Spinal cord (tissue), 10 donors: ENCODE measurements at places on chromosomes 6 and 20. TPM values are rescaled to one million over a fixed set of nuclear protein-coding genes. Genes with fewer than 3 reads are reported as not detected.

Gene TOX2
- total RNA-seq, result 1.2 TPM

Gene FNDC11
- total RNA-seq, result 1.0 TPM

- peak; percentile 29 for DNase-seq
Measured at GRCh38 chr6:18100296-18100695, 22.2 kb downstream of the NHLRC1 start.

GRCh38 chr6:13001927-13002326 is 285.4 kb downstream of the PHACTR1 start:
- DNase-seq, result no peak

DNA sequence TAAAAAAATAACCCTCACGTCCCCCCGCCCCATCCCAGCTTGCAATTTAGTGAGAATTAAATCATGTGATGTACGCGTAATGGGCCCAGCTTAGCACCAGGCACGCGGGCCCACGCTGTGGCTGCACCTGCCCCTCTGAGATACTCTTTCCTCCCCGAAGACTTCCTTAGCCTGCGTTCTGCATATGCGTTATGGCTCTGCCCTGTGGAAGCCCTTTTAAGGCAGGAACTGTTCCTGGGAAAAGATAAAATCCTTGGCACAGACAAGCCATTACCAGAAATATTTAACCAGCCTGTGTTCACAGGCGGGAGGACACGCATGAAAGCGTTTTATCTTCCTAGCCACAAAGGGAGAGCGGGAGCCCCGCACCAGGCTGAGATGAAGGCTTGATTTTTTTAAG is 311.0 kb downstream of the LRFN2 start:
- DNase-seq, result peak; percentile 14

DNA sequence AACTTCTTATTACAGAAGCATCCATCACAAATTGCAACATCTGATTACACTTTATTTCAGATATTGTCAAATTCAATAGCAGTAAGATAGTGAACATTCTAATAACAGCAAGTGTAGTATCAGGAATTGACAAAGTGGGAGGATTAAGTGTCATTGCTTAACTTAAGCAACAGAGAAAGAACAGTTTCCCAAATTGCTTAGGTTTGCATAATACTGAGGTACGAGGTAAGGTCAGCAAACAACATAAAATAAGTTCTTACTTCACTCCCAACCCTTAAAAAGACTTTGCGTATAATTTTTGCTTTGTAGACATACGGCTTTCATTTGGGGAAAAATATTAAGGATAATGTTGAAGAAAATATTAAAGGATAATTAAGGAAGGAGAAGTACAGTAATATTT is 163.0 kb downstream of the RIMS1 start:
- no peak for DNase-seq

DNA sequence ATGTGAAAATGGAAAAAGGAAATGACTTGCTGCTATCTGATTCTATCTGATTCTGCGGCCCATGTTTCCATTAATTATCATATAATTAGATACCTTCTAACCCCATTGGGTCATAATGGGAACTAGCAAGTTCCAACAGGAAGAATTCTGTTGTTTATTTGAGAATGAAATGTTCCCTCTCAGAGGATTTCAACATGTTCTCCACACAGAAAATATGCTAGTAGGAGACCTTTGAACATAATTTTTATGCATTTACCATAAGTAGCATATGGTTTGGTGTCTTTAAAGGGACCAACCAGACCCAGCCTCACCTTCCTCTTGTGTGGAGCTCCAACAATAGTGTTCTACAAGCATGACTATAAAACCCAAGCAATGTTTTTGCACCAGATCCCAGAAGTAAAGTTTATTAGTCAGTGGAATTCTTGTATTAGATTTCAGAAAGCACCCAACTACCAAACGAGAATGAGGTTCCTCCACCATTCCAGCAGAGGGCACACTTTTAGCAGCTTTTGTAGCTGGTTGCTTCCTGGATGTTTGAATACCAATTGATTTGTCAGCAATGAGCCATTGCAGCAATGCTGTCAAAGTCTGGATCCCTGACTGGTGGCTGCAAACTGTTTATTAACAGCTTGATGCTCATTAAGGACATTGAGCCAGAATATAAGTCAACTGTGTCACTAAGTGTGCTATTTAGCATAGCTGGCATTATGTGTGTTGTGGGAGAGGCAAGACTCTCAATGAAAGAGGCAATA is 143.6 kb upstream of the GJE1 start:
- no peak for DNase-seq

DNA sequence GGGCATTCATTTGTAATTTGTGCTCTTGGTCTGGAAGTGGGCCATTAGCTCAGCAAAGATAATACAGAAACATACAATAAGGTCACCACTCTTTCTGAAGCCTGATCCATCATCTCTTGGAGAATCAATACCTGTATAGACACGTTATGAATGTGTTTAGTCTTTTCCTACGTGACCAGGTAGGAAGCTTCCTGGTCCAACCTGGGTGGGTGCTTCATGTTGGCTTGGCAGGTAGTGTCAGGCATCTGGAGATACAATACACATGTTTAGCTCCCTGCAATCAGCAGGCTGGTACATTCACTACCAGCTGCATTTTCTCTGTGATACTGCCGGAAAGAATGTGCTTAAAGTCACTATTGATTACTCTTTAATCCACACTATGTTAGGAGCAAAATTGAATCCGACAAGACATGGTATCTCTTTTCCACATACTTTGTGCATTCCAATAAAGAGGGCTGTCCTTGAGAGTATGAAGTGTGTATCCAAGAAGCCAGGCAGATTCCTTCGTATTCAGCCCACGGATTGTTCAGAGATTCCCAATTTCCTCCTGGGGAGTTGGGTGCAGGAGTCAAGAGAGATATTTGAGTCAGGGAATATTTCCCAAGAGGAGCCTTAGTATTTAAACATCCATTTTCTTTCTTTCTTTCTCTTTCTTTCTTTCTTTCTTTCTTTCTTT is 49.9 kb upstream of the RANBP9 start:
- no peak for DNase-seq

DNA sequence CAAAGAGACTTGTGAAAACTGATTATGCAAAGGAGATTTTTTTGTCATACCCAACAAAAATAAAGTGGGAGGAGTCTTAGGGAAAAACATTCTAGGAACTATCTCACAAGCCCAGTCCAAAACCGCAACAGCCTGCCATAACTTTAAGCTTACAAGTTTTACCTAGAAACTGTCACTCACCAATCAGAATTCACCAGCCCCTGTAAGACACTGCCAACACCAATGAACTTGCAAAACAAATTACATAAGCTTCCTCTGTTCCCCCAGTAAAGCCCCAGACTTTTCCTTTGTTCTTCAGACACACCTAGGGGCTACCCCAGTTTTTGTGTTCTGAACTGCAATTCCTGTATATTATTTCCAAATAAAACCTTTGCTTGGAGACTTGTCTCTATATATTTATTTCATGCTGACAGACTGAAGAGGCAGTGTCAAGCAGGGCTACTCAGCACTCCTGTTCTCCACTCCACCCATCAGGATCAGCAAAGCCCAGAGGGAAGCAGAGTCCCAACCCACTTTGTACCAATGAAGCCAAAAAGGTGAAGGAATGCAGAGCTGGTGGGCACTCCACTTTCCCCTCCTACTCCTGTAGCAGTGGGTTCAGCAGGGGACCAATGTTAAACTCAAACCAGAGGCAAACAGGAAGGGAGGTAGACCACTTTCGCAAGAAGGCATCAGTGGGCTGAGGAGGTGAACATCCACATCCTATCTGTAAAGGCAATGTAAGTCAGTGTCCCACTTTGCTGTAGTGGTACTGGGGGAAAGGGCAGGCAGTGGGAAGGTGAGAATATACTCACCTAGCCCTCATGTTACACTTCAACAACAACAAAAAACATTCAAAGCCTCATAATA is 142.5 kb upstream of the RUNX2 start:
- no peak for DNase-seq
